ENCODE measurements at places on chromosomes 2 and 18.

- no peak for DNase-seq
Measured at GRCh38 chr2:49291619-49292018, 137.3 kb upstream of the FSHR start.

DNA sequence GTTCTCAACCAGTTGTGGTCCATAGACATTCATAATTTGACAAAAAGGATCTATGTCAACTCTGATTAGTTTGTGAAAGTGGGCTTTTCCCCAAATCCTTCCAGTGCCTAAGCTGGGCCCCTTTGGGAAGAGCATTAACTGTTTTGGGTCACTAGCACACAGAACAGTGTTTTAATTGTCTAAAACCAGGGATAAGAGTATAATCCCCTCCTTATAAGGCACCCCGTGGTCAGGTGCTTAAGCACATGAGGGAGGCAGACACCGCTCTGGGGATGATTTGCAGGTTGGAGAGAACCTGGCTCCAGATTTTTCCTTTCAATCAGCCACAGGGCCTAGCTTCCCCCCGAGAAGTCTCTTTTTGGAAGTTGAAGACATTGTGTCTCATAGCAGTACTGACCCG, 53.6 kb upstream of the RFX8 start:
- DNase-seq = no peak

GRCh38 chr2:138298120-138298814, 203.3 kb upstream of the SPOPL start:
- no peak for DNase-seq

GRCh38 chr2:71852141-71852711, 295.4 kb downstream of the CYP26B1 start:
- no peak for DNase-seq

DNA sequence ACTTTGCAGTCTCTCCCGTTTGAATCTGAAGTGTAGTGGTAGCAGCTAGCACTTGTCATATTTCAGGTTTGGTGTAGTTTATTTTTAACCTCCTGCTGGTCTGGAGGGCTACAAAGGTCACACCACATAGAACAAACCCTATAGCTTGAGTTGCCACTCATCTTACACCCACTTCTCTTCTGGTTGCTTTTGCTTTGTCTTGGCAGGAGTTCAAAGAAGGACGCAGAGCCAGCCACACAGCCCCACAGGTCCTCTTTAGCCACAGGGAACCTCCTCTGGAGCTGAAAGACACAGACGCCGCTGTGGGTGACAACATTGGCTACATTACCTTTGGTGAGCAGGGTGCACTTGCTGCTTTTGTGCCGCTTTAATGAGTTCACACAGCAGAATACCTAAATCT, 15.6 kb upstream of the GPBAR1 start:
- DNase-seq = no peak

DNA sequence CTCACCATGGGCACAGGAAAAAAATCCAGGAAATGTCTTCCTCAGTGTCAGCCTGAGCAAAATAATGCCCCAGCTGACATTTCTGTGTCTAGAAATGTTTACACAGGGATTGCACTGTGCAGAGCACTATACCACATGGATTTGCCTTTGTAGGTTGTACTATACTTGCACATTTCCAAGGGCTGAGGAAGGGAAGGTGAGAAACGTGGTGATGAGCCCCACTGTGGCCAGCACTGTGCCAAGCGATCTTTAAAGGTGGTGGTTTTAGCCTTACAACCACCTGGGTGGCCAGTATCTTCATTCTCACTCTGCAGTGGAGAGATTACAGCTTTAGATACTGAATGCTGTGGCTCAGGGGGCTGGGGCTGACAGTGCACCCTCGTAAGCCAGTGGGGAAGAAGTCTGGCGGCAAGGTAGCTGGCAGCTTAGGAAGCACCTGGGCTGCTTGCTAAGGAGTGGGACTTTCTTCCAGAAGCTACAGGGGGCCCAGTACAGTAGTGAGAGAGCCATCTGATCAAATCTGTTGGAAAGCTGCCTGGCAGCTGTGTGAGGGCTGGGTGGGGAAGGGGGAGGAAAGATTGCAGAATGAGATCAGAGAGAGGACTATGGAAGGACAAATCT, 81.4 kb upstream of the MSH2 start:
- no peak for DNase-seq

DNA sequence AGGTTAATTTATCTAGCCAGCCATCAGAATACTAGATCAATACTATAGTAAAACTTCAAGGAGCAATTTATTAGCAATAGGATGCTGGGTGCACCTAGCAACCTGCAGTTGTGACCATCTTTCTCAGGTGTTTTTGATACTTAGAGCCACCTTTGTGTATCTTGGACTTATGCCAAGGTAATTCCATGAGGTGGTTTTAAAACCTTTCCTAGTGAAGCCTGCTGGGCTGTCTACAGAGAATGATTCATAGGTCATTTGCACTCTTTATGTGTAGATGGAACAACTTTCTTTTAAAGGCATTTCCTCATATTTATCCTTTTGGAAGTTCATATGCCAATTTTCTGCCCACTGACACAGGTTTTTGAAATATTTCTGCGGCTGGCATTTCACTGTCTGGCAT, 1030.1 kb upstream of the POU3F3 start:
- DNase-seq = no peak

GRCh38 chr2:218137514-218137913, 11.7 kb downstream of the CXCR2 start:
- no peak for DNase-seq

- DNase-seq = no peak
Measured at GRCh38 chr2:1541819-1542475, 128.7 kb downstream of the TPO start.

DNA sequence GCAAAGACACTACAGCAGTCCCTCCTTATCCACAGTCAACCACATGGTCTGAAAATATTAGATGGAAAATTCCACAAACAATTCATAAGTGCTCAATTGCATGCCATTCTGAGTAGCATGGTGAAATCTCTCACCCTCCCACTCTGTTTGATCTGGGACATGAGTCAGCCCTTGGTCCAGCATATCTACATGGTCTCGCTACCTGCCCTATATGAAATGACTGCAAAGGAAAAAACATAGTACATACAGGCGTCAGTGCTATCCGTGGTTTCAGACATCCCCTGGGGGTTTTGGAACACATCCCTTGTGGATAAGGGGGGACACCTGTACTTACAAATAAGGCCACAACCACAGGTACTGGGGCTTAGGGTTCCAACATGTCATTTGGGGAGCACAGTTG, 73.7 kb downstream of the CABLES1 start:
- DNase-seq = no peak

DNA sequence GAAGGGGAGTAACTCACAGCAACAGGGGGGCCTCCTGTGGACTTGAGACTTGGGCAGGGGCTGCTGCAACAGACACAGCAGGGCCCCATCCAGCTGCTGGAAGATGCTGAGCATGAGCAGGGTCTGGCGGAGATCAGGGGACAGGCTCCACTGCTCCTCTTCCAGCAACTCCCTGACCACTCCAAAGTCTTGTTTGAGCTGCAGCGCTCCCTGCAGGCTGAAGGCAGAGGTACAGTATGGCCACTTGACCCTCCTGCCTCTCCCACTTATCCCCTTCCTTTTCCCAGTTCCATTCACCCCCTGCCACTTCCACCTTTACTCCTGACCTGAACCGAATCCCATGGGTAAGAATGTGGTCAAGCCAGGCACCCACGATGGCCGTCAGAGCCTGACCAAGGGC, 2.4 kb upstream of the MRPL53 start:
- no peak for DNase-seq

DNA sequence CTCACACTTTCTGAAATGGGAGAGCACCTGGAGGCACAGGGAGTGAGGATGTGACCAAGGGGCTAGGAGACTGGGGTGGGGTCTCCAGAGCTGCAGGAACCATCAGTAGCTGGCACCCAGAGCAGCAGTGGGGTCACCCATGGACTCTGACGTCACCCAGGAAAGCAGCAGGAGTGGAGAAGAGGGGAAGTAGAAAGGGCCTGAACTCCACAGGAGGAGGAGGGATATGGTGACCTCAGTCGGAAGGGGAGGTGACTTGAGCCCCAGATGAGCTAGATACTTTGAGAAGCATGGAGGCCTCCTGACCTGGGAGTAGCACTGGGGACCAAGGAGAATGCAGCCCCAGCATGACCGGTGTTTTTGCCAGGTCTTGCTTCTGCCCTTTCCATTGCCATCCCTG, 8.8 kb downstream of the NMUR1 start:
- no peak for DNase-seq

- DNase-seq = no peak
Measured at GRCh38 chr2:179373816-179374215, 109.2 kb upstream of the SESTD1 start.

DNA sequence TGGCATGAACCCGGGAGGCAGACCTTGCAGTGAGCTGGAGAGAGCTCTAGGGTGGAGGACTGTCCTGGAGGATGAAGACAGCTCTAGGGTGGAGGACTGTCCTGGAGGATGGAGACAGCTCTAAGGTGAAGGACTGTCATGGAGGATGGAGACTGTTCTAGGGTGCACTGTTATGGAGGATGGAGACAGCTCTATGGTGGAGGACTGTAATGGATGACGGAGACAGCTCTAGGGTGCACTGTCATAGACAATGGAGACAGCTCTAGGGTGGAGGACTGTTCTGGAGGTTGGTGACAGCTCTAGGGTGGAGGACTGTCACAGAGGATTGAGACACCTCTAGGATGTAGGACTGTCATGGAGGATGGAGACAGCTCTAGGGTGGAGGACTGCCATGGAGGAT, 21.1 kb upstream of the KCNG2 start:
- no peak for DNase-seq

Data from A549 (cell line).